ENCODE measurements at places on chromosomes 6 and 20.

GRCh38 chr6:77403424-77403823 is 59.9 kb downstream of the HTR1B start:
- no peak for DNase-seq

GRCh38 chr20:37841971-37842370 is 61.0 kb upstream of the VSTM2L start:
- DNase-seq, result no peak

GRCh38 chr20:1946762-1947534 is 46.9 kb downstream of the PDYN start:
- DNase-seq, result no peak

GRCh38 chr20:59735486-59735885 is 131.1 kb downstream of the PHACTR3 start:
- no peak for DNase-seq

- DNase-seq, result no peak
These were observed 76.8 kb downstream of the HIVEP2 start for GRCh38 chr6:142867988-142868812.

DNA sequence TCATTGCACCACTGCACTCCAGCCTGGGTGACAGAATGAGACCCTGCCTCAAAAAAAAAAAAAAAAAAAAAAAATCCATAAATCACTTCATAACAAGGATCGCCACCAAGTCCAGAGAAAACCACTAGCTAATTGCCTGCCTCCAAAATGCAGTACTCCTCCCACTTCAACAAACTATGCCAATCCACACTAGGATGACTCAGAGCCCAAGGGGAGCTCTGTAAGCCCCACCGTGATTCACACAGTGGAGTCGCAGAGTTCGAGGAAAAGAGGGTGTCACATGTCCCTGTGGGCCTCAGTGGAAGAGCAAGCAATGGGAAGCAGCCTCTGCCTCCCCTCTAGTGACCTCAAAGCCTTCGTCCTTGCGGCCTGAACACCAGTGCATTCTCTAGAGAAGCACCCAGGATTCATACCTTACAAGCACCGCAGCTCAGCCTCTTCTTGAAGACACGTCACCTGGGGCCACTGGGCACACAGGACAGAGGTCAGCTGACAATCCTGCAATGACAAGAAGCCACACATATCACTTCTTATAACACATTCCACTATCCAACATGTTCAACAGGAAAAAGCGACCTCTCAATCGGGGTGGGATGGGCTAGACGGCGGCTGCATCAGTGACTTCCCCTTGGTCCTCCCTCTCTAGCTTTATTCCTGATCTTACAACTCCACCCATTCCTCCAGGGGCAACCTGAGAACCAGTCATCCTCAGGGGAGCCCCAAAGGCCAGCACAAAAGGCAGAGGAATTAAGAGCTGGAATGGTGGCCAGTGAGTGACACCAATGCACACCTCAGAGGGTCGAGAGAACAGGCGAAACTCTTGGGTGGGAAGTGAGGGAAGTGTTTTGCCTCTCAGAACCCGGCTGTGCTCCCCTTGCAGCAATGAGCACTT is 8.9 kb downstream of the SNHG17 start:
- no peak for DNase-seq

- no peak for DNase-seq
These were observed 182.3 kb downstream of the KIF16B start for GRCh38 chr20:16390991-16391390.
